Stimulated activated CD4-positive, alpha-beta T cell treated with anti-CD3 and anti-CD28 coated beads, Interleukin-1b, Interleukin-23, amount 100 ng/mL, for 4 hours (primary cell): ENCODE measurements at places on chromosomes 11 and 22.

DNA sequence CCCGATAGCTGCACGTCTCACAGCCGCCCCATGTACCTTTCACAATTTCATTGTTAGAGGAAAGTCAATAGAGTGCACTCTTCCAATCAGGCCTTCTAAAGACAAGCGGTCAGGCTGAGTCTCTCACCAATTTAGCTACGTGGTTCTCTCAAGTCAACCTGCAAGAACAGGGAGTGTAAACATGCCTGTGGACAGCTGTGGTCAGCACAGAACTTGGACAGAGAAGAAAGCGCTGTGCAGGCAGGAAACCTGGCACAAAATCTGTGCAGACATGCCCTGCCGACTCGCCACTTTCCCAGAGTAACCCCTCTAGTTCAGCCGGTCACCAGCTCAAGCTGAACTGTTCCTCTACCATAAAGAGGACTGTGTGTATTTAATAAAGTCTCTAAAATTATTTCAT, 39.5 kb downstream of the CHKA start:
- DNase-seq: no peak

GRCh38 chr11:37371346-37371970, 773.4 kb upstream of the RAG2 start:
- no peak for DNase-seq

DNA sequence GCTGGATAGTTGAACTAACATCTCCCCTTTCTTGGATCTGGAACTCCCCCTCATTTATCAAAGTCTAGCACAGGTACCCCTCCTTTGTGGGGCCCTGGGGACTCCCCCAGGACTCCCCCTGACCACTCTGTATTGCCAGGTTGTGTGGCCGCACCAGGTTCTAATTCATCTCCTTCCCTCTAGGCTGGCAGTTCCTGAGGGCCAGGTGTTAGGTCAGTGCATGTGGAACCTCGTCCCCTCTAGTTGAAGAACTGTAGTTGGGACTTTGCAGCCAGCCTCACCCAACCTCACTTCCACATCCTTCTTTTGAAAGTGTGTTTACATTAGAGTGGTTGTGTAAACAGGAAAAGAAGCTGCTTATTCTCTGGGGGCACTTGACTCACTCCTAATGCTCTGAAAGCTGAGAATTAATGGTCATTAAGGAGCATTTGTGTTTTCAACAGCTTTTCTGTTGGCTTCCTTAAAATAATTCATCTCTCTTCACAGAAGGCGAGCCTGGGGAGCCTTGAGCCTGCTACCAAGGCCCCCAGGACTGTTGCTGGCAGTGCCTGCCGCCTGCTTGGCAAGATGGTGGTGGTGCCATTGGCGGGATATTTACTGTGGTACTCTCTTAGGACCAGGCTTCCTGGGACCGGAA, 11.8 kb downstream of the UPB1 start:
- DNase-seq: no peak

GRCh38 chr11:45881708-45882368, 3.6 kb upstream of the MAPK8IP1 start:
- no peak for DNase-seq

DNA sequence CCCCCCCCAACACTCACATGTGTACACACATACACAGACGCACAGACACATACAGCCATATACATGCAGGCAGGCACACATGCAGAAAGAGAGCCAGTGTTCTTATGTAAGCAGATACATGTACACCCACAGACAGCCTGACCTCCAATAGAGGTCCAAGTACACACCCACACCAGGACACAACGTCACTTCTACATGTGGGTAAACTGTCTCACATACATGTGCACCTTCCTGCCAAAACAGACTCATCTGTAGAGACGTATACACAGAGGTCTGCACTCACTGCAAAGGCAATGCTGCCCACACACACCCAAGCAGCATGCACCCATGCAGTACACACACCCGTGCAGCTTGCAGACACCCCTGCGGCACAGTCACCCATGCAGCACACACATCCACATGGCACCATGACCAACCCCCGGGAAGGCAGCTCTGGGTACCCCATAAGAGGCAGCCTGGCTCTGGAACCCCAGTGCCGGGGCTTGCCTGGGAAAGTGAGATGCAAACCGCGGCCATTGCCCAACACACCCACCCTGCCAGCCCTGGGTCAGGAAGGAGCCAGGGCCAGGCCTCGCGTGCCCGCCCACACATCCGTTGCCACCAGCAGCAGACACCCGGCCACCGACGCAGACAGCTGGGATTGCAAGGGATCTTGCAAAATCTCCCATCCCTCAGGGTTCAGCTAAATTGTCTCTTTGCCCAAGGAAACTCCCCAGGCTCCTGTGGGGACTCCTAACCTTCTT, 10.1 kb downstream of the CASTOR1 start:
- DNase-seq: no peak

DNA sequence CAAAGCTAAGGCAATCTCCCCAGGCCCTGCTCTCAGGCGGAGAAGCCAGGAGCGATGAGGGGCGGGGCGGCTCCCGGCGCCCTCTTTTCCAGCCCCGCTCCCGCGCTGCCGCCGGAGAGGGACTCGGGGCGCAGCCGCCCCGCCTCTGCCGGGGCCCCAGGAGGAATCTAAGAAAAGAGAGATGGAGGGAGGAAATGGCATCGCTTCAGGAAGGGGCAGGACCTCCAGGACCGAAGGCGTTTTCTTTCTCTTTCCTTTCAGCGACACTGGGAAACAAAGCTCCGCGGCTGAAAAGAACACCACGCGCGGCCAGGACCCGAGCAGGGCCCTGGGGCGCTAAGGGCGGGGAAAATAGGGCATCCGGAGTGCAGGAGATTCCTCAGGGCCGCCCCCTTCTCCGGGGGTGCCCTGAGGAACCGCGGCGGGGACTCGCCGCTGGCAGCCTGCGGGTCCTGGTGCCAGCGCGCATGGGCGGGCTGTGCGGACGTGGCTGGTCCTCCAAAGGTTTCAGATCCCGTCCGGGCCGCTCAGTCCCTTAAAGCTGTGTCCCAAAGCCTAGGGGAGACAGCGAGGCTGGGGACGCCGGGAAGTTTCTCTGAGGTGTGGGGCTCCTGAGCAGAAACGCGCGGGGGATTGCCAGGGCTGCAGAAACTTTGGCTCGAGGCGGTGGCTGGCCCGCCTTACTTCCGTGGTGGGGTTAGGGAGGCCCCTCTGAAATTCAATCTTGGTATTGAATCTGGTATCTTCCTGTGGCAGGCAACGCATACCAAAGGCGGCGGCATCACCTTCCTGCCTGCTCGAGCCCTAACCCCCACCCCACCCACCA, 2.8 kb upstream of the BSX start:
- DNase-seq: no peak

GRCh38 chr11:63769714-63770455, 1.3 kb upstream of the ZFTA start:
- DNase-seq: no peak

GRCh38 chr11:28674433-28675103, 566.4 kb downstream of the METTL15 start:
- DNase-seq: no peak

GRCh38 chr22:25172153-25172552, 27.5 kb upstream of the CRYBB3 start:
- DNase-seq: peak; percentile 5

DNA sequence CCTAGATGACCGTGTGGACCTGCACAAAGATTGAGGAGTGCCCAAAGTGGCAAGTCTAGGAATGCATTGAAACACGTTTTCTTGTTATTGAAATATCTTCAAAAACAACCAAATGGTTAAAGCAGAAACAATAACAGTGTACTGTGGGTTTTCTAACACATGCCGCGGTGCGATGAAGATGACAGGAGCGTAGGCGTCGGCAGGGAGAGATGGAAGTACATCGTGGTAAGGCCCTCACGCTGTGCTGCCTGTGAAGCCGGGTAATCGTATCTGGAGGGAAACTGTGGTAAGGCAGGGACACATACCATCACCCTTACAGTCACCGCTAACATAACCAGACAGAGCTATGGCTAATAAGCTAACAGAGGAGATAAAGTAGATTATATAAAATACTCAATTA, 261.4 kb downstream of the TBC1D22A start:
- no peak for DNase-seq

DNA sequence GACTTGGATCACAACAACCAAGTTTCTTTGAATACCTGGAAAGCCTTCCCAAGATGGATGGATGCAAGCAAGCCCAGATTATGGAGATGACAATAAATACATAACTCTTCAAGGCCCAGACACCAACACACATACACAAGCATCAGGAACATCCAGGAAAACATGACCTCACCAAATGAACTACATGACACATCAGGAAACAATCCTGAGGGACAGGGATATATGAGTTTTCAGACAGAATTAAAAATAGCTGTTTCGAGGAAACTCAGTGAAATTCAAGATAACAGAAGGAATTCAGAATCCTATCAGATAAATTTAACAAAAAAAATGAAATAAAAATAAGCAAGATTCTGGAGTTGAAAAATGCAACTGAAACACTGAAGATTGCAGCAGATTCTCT, 659.4 kb downstream of the METTL15 start:
- DNase-seq: no peak

- no peak for DNase-seq
Measured at GRCh38 chr22:44711241-44711560, 9.2 kb downstream of the PRR5 start.

DNA sequence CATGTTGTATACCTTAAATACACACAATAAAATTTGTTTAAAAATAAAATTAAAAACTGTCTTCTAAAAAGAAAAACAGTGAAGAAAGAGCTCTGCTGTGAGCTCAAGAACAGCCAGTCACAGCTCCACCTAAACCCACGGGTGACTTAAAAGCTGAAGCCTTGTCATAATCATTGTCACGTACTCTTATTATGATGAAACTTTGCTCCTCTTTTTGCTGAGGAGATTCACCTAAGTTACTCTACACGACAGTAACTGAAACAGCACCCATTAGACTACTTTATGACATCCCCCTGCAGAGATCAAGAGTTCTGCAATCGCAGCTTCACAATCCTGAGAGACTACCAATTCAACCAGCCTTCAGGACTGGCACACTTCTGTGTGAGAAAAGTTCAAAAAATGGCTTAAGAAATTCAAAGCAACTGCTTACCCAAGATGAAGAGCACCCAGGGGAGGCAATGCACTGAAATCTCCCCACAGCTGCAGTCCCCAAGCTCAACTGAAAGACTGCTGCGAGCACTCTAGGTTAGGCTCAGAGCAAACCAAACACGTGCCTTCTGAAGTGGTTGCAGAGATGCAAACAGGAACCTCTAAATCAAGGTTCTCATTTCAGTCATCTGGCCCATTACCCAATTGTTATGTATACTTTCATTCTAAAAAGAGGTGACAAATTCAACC, at the start of gene JAML:
TSS of gene JAML (minus strand) at position 501 of the 678 bp plus-strand sequence. CDS start 10,145 bp downstream, outside the sequence.
- DNase-seq: no peak

DNA sequence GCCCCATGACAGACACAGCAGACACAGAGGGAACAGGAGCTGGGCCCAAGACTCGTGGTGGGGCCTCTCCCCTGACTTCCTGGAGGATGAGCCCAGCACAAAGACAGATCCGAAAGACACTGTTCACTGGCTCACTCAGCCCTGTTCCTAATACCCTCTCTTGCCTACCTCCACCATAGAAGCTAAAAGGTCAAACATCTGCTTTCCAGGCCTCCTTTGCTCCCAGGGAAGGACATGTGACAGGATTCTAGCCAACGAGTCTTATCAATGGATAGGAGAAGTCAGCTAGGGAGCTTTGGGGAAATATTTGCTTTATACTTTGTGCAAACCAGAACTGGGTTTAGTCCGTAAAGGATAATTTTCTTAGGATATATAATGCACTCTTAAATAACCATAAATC, 8.4 kb upstream of the CLMP start:
- DNase-seq: no peak

DNA sequence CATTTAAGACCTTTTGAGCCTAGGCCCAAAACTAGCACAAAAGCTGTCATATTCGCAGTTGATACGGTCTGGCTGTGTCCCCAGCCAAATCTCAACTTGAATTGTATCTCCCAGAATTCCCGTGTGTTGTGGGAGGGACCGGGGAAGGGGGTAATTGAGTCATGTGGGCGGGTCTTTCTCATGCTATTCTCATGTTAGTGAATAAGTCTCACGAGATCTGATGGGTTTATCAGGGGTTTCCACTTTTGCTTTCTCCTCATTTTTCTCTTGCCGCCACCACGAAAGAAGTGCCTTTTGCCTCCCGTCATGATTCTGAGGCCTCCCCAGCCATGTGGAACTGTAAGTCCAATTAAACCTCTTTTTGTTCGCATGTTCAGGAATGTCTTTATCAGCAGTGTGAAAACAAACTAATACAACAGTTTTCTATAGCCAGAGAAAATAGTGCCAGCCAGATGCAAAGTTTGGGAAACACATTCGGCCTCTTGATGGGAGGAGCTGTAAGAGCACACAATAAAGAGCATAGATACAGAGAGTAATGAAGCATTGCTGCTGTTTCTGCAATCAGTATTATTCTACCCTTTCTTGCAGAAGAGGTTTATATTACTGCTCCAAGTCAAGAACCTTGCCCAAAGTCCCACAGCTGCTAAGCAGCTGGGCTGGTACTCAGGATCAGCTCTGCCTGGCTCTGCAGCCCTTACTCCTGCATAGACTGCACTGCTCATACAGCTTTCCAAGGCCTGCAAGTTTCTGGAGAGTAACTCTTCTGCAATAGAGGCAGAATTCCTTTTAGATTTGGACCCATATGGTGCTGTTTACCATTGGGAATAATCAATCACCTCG, 2.0 kb upstream of the ZNF195 start:
- no peak for DNase-seq

GRCh38 chr22:27391092-27391770, 410.3 kb downstream of the MN1 start:
- no peak for DNase-seq

DNA sequence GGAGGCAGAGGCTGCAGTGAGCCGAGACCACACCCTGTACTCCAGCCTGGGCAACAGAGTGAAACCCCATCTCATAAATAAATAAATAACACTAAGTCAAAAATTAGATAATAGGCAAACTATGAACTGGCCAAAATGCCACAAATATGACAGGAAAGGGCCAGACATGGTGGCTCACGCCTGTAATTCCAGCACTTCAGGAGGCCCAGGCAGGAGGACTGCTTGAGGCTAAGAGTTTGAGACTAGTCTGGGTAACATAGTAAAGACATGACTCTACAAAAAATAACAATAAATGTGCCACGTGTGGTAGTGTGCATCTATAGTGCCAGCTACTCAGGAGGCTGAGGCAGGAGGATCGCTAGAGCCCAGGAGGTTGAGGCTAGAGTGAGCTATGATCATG, 19.9 kb downstream of the SEC14L6 start:
- no peak for DNase-seq

DNA sequence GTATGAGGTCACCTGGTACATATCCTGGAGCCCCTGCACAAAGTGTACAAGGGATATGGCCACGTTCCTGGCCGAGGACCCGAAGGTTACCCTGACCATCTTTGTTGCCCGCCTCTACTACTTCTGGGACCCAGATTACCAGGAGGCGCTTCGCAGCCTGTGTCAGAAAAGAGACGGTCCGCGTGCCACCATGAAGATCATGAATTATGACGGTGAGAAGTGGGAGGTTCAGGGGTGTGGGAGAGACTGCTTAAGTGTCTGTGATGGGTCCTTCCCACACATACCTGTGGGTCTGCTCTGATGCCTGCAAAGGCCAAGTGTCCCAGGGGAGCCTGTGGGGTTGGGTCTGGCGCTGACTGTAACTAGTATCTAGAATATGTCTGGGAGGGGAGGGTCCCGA, 3.9 kb downstream of the APOBEC3G start:
- no peak for DNase-seq

GRCh38 chr22:29263791-29264276, 3.9 kb downstream of the RHBDD3 start:
- DNase-seq: no peak
